ENCODE measurements at places on chromosomes 2 and 18.
A peak's percentile ranks its signal among the peaks of the same experiment; 100 is the strongest.

GRCh38 chr2:26235089-26235488 is 9.3 kb downstream of the HADHA start:
- DNase-seq, result no peak

GRCh38 chr2:237603718-237604362 is 13.3 kb upstream of the RAB17 start:
- DNase-seq, result no peak

DNA sequence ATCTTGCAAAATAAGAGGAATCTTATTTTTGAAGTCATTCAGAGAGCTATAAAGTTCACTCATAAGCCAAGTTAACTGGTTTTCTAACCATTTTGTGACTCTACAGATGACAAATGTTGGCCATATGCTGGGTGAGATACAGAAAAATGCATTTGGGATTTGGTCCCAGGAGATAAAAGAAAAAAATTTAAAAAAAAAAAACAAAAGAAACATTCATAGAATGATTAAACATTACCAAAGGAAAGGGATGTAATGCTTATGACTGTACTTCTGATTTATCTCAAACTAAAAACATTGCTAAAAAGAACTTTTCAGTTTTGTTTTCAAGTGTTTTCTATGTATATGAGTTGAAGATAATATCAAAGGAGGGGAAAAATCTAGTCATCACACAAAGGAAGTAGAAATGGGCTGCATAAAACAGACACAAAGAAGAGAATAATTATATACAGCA is 43.1 kb downstream of the PELI1 start:
- DNase-seq, result no peak

GRCh38 chr18:5841518-5841917 is 53.8 kb downstream of the TMEM200C start:
- DNase-seq, result no peak

GRCh38 chr18:39274535-39274934 is 1708.9 kb upstream of the CELF4 start:
- DNase-seq, result no peak

GRCh38 chr2:162245061-162245460 is 1.8 kb upstream of the FAP start:
- no peak for DNase-seq

DNA sequence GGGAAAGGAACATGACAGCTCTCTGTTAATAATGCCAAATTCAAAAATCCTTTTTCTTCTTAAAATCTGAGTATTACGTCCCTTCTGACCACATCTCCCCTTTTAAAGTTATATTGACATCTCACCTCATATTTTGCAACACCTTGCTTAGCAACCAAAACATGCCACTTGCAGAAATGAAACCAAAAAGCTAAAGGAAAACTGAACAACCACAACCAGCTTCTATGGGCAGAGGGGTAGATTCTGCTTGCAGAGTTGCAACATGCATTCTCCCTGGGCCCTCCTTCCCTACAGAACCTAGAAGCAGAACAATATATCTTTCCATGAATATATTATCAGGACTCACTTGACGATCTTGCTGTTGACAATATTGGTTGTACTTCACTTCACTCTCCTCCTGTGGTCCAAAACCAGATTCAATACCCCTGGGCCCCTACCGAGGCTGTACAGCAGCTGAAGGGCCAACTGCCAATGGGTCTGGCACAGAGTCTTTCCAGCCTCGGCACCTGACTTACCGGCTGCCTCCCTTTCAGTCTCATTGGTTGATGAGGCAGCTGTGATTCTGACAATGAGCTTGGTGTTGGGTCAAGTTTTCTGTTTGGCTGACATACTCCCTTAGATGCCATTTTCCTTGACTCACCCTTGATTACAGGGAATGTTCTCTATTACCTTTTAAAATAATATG is 616.6 kb downstream of the ZEB2 start:
- no peak for DNase-seq

- DNase-seq, result no peak
Measured at GRCh38 chr2:195543902-195544894, 112.8 kb upstream of the SLC39A10 start.

GRCh38 chr2:191215666-191216065 is 29.5 kb upstream of the MYO1B start:
- DNase-seq, result no peak

DNA sequence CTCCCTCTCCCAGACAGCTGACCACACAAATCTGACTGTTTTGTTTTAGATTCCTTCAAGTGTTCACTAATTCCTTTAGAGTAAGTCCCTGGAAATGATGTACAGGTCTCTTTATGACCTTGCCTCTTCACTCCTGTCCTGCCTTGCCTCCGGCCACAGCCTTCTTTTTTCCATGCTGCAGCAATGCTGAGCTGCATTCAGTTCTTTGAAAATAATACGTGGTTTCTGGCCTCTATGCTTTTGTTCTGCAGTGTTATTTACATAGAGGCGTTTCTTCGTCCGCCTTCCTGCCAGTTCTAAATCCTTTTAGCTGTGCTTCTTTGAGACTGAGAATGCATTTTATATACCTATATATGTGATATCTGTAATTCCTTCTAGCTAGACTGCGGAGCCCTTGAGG is 87.2 kb downstream of the PPP1R1C start:
- DNase-seq, result no peak

GRCh38 chr2:144530596-144530995 is 10.7 kb upstream of the ZEB2 start:
- DNase-seq, result no peak

- no peak for DNase-seq
Measured at GRCh38 chr2:12326449-12327190, 390.1 kb upstream of the TRIB2 start.

GRCh38 chr2:25567406-25567805 is 106.0 kb downstream of the DTNB start:
- DNase-seq, result no peak

DNA sequence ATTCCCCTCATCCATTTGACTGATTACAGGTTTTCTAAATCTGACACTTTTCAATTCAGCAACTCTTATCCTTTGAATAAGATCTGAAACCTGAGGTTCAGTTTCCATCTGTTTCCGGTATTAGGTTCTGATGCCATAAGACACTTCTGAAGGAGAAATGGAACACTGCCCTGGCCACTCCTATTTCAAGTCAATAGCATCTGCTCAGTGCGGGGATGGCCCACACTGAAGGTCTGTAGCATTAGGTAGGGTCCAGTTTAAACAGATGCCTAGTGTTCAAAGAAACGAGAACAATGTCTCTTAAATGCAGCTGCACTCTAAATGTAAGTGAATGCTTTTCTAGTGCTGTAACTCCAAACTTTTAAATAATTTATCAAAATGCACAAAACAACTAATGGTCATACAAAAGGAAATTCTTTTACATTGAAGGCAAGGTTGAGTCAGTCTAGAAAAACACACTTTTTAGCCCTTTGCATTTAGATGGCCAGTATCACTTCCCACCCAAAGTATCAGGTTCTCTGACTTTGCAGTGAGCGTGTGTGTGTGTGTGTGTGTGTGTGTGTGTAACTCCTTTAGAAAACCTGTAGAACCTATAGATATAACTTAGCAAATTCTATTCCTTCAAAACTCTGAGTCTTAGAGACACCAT is 78.2 kb downstream of the STK39 start:
- no peak for DNase-seq

GRCh38 chr2:219266886-219267285 is 12.3 kb upstream of the DNAJB2 start:
- DNase-seq, result no peak

DNA sequence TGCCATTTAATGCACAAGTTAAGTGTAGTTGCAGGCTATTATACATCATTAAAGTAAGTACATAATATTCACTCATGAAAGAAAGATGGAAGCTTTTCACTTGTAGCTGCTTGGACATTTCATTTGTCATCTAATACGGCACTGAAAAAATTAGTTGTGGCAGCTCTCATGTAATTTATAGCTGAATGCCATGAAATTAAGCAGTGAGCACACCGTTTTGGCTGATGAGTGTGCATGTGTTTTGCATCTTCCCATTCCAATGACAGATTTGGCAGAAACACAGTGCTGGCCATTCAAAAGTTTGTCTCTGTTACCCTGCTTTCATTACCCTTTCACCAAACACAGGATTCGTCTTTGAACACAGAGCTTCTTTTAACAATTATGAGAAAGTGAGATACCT is 174.0 kb downstream of the PTGR3 start:
- no peak for DNase-seq

GRCh38 chr2:227394401-227394800 is 6.7 kb upstream of the SCYGR1 start:
- no peak for DNase-seq

DNA sequence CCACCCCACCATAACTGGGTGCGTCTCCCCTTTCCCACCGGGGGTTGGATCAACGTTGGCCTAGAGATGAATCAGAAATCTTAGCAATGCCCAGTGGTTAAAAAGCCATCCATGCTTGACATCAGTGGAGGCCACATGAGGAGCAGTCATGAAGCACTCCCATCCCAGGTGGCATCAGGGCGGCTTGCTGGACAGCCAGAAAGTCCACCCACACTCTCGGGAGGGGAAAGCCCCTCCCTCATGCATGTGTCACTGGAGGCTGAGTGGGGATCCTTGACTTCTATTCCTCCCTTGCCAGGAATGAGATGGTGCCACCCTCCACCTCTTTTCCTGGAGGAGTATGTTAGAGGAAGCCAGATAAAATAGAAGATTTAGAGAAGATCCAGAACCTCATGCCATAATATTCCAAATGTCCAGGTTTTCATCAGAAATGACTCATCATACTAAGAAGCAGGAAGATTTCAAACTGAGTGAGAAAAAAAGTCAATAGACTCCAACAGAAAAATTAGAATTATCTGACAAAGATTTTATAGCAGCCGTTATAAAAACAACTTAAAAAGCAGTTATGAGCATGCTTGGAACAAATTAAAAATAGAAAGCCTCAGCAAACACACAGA is 507.1 kb upstream of the ID2 start:
- DNase-seq, result no peak

- DNase-seq, result no peak
Measured at GRCh38 chr18:40608226-40608625, 1346.8 kb upstream of the PIK3C3 start.

GRCh38 chr2:164061129-164061746 is 325.4 kb upstream of the FIGN start:
- no peak for DNase-seq

DNA sequence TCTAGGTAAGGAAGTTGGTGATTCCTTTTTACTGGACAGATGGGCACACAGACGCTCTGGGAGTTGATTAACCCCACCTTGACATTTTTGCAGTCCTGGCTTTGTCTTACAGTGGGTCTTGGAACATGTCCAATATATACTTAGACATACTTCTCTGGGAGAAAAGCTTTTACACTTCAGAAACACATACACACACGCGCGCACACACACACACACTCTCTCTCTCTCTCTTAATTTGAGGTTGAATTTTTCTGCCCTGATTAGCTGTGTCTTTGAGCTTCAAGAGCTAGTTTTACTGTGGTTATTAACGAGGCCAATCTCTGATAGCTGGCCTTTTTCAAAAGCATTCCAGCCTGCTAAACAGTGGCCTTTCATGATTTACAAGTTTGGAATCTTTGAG is 215.0 kb downstream of the MYCN start:
- DNase-seq, result no peak

- DNase-seq, result no peak
Measured at GRCh38 chr2:11234309-11234708, 79.0 kb downstream of the SLC66A3 start.

- DNase-seq, result no peak
Measured at GRCh38 chr2:191659198-191659597, 18.7 kb upstream of the NABP1 start.

DNA sequence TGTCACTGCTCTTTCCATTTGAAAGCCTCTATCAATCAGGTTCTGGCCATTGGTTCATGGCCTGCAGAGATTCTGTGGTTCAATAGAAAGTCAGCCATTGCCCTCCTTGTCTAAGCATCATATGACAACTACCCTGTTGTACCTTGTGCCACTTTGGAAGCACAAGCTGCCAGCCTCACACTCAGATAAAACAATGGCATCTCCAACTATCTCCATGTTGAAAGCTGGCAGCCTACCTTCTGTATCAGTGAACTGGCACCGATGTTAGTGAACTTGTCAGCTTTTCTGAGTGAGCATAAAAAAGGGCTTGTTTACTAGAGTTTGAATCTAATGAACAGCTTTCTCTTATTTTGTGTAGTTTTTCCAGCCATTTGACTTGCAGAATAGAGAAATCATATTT is 203.3 kb upstream of the SESTD1 start:
- DNase-seq, result no peak

GRCh38 chr2:107772353-107772752 is 54.3 kb upstream of the RGPD4 start:
- DNase-seq, result no peak

GRCh38 chr2:46134531-46135227 is 162.5 kb upstream of the EPAS1 start:
- DNase-seq, result no peak

- no peak for DNase-seq
Measured at GRCh38 chr2:201879996-201880395, 73.7 kb downstream of the CDK15 start.

DNA sequence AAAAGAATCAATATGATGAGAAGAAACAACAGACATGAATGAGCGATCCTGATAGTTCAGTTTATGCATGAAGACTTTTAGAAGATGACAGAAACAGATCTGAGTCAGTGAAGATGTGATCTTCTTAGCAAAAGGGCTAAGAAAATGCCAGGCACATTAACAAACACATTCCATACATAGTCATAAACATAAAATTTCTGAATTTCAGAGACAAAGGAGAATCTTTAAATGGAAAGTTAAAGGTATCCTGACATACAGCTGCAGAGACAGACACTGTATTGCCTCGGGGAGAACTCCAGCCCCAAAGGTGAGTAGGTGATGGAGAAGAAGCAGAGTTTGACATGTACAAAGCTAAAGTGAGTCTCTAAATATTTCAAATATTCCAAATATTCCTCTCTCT is 40.6 kb upstream of the FN1 start:
- DNase-seq, result no peak

GRCh38 chr2:25491966-25492532 is 150.3 kb upstream of the DNMT3A start:
- no peak for DNase-seq

- DNase-seq, result no peak
Measured at GRCh38 chr2:70696142-70696541, 71.9 kb downstream of the ADD2 start.

DNA sequence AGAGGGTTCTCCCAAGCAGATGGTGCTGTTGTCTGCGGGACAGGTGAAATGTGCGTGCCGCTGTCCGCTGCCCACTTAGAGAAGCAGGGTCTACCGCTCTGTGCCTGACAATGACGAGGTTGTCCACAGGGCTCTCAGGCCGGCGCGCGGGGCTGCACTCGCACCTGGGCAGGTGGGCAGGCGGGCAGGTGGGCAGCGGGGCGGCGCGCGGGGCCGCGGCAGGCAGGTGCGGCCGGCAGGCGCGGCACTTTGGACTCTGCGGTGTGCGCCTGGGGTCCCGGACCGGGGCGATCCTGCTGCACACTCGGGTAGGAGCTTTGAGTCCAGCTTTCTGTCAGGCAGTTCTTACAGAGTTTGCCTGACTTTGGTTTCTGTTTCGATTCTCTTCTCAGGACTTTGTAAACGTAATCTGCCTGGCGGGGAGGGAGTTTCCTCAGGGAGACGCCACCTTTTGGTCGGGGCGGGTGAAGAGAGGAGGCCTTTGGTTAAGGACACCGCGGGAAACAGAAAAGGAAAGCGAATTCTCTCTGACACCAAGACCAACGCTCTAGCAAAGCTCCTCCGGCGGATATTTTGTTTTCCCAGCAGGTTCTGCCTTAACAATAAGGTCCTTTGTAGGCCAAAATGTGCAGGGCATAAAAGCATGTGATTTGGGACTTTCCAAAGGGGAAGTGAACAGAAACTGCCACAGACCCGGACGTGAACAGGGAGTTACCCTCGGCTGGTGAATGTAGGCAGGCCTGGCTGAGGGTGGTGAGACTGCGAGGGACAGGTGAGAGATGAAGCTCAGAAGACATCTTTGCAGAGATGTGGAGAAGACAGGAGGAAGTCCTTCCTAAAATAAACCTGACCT is at the start of gene IFIH1:
Gene IFIH1 (minus strand): TSS at position 357 of the 853 bp plus-strand sequence. CDS start 377 bp downstream, outside the sequence.
- DNase-seq, result peak; percentile 50
